ENCODE measurements at places on chromosomes 7 and 10. TPM values are rescaled to one million over a fixed set of nuclear protein-coding genes. Genes with fewer than 3 reads are reported as not detected.

The CELF2 gene
- 5.2 TPM for total RNA-seq

The VIPR2 gene
- total RNA-seq = 10.9 TPM

The BTBD16 gene
- total RNA-seq = not detected

The EGFR gene
- 27.6 TPM for total RNA-seq

The HMX2 gene
- total RNA-seq = not detected

- DNase-seq = no peak
Observed at GRCh38 chr10:133378251-133379096, 588 bp upstream of the PAOX start.

- DNase-seq = no peak
Observed at GRCh38 chr10:28987555-28988320, 301.1 kb upstream of the LYZL1 start.

DNA sequence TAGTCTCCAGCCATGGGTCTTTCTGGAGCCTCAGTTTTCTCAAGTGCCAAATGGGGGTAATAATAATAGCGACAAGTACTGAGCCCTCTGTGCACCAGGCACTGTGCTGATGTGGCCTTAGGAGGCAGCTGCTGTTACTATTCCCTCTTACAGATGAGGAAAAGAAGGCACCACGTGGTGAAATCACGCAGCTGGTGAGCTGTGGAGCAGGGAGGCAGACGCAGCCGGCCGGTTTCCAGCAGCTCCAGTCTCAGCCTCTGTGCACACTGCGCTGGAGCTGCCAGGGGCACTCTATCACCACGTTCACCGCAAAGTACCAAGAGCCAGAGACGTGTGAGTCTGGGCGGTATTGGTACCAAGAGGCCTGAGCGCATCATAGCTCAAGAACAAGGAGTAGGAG lies 9.6 kb downstream of the PYROXD2 start:
- no peak for DNase-seq

GRCh38 chr7:80749270-80749669 lies 110.8 kb downstream of the CD36 start:
- no peak for DNase-seq

DNA sequence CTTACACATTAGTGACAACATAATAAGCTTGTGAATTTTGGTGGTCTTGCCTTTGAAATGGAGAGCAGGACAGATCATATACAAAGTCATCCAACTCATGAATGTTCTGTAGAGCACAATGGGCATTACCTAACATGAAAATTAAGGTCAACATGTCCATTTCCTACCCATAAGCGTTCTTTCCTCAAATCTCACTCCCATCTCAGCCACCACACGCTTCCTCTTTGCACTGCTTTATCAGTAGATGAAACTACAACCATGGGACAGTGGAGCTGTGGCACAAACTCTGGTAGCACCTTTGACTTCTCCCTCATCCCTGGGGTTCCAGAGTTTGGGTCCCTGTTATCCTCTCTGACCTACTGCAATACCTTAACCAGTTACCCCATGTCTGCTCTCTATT lies 2.2 kb downstream of the PON2 start:
- no peak for DNase-seq

DNA sequence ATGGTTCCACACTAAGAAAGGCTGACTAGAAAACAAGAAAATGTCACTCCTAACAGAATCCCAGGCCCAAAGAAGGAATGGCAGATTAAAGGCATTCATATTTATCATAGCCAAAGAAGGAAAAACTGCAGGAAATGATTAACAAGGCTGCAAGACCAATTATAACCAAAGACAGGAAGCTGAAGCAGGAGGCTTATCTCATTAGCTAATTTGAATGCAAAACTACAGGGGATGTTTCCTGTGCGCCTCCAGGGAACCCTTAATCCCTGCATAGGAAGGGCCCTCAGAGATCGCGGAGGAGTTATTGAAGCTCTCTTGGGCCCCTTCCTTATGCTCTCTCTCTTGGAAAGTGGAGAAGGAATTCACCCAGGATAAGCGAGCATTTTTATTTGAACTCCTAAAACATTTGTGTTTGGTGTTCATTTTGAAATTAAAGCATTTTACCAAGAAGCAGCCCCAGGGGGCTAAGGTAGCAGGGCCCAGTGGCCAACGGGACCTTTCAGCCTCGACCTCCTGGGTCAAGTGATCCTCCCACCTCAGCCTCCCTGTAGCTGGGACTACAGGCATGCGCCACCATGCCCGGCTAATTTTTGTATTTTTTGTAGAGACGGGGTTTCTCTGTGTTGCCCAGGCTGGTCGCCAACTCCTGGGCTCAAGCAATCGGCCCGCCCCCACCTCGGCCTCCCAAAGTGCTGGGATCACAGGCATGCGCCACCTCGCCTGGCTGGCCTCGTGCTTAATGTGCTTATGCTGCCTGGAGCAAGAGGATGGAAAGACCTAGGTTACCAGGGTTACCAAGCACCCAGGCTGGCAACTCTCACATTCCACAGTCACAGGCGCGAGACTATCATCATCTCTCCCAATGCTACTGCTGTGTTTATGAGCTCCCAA lies 24.1 kb upstream of the PROSER2 start:
- no peak for DNase-seq

- DNase-seq = no peak
Observed at GRCh38 chr7:16211402-16211925, 209.9 kb downstream of the CRPPA start.

DNA sequence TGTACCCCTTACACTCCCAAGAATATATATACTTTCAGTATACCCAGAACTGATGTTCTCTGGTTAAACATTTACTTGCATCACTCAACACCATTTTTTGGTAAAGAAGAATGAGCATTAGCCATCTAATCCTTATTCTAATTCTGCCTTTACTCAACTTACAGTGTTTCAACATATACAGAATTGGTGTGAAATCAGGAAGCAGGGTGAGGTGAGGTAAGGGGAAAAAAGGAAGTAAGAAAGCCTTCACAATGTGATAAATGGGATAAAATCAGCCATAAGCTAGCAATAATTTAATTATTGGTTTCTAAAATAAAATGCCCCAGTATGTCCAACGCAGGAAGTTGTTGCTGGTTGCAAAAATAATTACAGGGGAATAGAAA lies 605.4 kb downstream of the KCNMA1 start:
- no peak for DNase-seq

DNA sequence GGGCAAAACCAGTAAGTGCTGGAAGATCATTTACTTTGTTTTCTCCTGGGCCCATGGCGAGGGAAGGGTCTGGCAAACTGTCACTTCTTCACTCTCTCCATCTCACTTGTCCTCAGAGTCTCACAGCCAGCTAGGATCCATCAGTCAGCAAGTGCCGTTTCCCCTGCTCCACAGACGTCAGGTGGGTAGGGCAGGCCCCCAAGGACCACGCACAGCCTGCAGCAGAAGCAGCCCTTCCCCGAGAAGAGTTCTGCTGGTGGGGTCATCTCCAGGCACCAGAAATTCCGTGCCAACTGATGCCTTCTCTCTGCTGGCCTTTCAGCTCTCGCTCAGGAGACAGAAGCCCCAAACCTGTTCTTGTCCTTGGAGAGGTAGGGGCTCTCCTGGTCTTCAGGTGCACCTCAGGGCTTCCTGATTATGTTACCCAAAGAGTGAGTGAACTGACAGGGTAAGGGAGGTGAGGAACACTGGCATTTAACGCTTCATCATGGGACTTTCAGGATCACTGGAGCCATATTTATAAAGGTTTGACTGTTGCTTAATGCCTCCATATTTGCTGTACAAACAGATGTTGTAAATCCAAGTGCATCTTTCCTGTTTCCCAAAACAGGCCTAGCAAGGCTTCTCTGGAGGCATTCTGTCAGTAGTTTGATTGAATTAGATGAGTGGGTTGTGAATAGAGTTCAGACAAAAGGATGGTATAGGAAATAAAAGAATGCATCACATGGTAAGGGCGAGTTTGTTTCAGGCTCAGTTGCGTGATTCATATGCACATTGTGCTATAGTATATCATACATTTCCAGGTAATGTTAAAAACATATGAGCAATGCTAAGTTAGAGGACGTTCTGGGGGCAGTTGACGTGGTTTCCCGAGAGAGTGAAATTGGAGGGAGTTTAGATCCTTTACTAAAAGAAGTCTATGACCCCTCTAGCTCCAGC lies 13.7 kb upstream of the TSPAN15 start:
- no peak for DNase-seq

GRCh38 chr7:93944673-93945072 lies 23.1 kb downstream of the GNG11 start:
- no peak for DNase-seq

GRCh38 chr10:46046261-46046660 lies at the start of gene MSMB:
Gene MSMB (minus strand): TSS chr10:46046269. CDS start chr10:46046237, 32 bp downstream.
- DNase-seq = no peak

GRCh38 chr7:86925221-86925620 lies 134.2 kb downstream of the ELAPOR2 start:
- DNase-seq = no peak
